ENCODE measurements at places on chromosomes 12 and 14. TPM values are rescaled to one million over a fixed set of nuclear protein-coding genes. Genes with fewer than 3 reads are reported as not detected.

Gene CD27
- total RNA-seq = not detected

Gene C14orf119
- 77.4 TPM for total RNA-seq

Gene HRK
- total RNA-seq = 1.6 TPM

Gene HOXC5
- total RNA-seq = 0.47 TPM

Gene DUSP16
- total RNA-seq = 8.9 TPM

Gene SLC2A13
- 2.9 TPM for total RNA-seq

Gene FOXG1
- total RNA-seq = 0.25 TPM

Gene CCND2
- total RNA-seq = not detected

Gene PAPLN
- total RNA-seq = 4.0 TPM

Gene RNASE7
- not detected for total RNA-seq

Gene BCL2L14
- total RNA-seq = not detected

Gene ATXN7L3B
- total RNA-seq = 12.9 TPM

Gene PAX9
- total RNA-seq = 1.6 TPM

Gene TBX3
- total RNA-seq = 54.5 TPM

Gene KRT77
- not detected for total RNA-seq

Gene NKX2-1
- total RNA-seq = not detected

Gene GPR135
- 0.79 TPM for total RNA-seq

Gene TAS2R9
- not detected for total RNA-seq

Gene NTF3
- not detected for total RNA-seq

Gene KDM5A
- total RNA-seq = 24.7 TPM

Gene ART4
- total RNA-seq = not detected

Gene CCDC196
- not detected for total RNA-seq

Gene WDR89
- total RNA-seq = 8.6 TPM

Gene SOX5
- total RNA-seq = not detected

Gene ANHX
- not detected for total RNA-seq

Gene LRRC9
- not detected for total RNA-seq

Gene E2F7
- total RNA-seq = 6.3 TPM

Gene GSC
- total RNA-seq = 0.29 TPM

Gene HDAC7
- 65.8 TPM for total RNA-seq

Gene RPL36AL
- 409 TPM for total RNA-seq

Gene GYS2
- 0.23 TPM for total RNA-seq

Gene CCDC38
- 0.12 TPM for total RNA-seq

Gene TEAD4
- total RNA-seq = 40.2 TPM

Gene PLA2G1B
- total RNA-seq = not detected

Gene GALNT8
- total RNA-seq = not detected

Gene SSTR1
- total RNA-seq = not detected

Gene PPP1R3E
- total RNA-seq = 3.0 TPM
